ENCODE measurements at places on chromosomes 1 and 21.

- DNase-seq: no peak
These were observed 14.6 kb upstream of the ACBD3 start for GRCh38 chr1:226201029-226201593.

DNA sequence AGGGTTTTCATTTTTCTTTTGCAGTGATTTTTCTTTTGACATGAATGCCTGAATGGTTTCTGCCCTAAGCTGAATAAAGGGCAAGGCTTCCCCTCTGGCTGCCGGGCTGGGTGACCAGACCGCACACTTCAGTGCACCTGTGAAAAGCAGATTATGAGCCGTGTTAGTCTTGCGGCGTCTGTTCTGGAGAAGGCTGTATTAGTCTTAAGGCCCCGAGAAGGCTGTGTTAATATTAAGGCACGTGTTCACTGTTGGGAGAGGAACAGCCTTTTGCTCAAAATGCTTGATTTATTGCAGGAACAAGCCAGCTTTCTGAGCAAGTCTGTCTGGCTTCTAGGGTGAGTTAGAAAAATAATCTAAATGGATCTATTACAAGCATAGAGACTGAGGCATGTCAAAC is 54.7 kb upstream of the DNAH14 start:
- DNase-seq: no peak

DNA sequence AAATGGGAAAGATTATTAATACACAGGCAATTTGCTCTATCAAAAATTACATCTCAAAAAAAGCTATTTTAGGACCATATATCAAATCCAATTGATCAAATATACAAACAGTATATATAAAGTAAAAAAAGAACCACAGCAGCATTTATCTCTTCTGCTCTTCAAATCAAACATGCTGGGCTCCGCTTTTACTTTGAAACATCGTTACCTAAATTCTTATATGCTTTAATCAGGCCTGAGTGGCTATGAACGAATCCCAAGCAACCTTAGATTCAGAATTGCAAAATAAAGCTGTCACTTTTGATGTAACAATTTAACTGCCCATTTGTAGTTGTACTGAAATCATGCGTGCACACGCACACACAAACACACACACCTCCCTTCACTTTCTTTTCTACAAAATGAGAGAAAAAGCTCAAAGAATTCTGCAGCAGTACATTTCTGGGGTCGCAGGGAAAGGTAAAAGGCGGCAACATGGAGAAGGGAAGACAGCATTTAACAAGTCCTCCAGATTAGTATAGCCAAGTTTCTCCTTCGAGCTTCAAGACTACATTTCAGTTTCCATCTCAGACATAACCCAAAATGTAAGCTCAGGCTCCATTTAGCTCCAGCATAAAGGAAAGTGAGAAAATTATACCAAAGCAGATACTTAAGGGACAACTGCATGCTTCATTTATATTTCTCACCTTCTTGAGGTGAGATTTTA is 92.2 kb upstream of the TTC39A start:
- no peak for DNase-seq

DNA sequence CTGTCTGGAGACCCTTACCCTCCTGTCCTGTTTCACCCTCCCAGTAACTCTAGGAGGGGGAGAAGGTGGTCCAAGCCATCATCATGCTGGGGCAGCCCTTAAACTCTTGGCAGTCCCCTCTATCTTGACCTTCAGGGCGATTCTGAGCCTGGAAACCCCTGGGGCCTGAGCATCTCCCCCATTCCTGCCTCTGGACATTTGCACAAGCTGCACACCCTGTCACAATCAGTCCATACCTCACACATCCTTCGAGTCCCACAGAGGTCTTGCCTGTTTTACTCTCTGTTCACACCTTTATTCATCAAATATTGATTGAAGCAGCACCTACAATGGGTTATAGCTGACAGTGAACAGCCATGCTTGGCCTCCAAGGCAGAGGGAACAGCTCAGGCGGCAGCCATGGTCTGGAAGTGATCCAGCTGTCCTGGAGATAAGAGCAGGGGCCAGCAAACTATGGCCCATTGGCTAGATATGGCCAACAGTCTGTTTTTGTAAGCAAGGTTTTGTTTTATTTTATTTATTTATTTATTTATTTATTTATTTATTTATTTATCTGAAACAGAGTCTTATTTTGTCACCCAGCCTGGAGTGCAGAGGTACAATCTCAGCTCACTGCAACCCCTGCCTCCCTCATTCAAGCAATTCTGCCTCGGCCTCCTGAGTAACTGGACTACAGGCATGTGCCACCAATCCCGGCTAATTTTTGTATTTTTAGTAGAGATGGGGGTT is 7.1 kb upstream of the FAM131C start:
- peak; percentile 18 for DNase-seq

DNA sequence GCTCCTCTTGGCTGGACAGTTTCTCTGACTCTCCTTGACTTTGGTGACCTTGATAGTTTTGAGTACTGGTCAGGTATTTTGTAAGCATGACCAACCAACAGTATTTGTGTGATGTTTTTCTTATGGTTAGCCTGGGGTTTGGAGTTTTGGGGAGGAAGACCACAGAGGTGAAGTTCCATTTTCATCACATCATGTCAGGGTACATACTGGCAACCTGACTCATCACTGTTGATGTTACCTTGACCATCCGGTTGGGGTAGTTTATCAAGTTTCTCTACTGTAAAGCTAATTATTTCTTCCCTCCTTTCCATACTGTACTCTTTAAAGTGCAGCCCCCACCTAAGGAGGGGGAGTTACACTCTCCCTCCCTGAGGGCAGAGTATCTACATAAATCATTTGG is 13.4 kb downstream of the OSCP1 start:
- no peak for DNase-seq

DNA sequence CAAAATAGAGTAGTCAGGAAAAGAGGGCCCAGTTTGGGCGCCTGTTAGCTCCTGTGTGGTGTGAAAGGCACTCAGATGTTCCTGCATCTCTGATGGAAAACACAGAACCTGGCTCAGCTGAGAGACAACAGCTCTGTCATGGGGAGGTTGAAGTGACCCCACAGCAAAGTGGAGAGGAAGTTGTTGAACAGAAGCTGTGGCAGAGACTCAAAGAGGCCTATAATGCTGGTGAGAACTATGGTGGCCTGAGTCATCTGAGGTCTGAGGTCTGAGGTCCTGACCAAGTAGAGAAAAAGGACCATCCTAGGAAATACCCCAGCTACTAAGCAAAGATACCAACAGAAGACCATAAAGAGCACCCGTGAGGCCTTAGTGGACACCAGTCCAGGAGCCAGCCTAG is 45.6 kb upstream of the JAK1 start:
- no peak for DNase-seq

DNA sequence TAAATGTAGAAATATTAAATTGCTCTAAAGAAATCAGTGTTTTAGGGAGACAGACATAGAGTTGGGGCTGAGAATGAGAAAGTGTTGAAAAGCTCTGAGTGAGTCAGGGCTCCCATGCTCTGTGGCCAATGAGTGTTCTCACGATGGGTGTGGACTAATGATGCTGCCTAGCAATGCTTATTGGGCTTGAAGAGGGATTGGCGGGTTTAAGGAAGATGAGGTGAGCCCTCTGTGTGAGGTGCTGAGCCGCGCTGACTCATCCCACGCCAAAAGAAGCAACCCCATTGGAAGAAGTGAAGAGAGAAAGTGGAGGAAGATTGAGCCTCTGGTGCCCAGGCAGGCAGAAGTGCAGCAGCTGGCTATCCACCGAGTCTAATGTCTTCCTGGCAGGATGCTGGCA is 65.1 kb upstream of the DPT start:
- DNase-seq: no peak

DNA sequence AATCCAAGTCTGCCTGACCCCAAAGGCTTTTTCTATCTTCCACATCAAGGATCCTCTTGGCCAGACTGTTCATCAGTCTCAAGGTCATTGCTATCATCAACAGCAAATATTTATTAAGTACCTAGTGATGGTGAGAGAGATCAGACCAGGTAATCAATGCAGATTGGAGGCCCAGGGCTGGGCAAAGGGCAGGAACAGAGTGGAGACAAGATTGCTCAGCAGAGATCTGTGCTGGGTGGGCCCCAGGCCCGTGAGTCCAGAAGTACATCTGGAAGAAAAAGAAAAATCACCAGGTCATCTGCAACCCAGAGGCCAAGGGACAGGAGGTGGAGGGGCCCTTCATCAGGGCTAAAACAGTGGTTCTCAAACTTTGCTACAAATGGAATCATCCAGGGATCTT is 10.1 kb upstream of the PAQR7 start:
- no peak for DNase-seq

DNA sequence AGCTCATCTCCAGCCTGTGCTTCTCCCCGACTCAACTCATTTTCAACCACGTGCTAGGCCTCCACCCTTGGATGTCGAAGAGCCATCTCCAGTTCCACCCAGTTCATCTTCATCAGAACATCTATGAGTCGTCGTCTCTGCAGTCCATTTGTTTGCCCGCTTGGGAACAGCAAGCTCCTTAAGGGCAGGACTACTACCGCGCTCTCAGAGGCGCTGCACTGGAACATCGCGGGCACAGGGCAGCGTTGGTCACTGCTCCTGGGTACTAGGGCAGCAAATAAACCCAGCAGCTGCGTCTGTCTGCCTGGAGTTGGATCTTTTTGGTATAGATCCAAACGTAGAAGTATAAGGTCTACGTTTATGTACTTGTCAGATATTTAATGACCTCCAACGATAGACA is 478 bp upstream of the PRDM2 start:
- DNase-seq: no peak

DNA sequence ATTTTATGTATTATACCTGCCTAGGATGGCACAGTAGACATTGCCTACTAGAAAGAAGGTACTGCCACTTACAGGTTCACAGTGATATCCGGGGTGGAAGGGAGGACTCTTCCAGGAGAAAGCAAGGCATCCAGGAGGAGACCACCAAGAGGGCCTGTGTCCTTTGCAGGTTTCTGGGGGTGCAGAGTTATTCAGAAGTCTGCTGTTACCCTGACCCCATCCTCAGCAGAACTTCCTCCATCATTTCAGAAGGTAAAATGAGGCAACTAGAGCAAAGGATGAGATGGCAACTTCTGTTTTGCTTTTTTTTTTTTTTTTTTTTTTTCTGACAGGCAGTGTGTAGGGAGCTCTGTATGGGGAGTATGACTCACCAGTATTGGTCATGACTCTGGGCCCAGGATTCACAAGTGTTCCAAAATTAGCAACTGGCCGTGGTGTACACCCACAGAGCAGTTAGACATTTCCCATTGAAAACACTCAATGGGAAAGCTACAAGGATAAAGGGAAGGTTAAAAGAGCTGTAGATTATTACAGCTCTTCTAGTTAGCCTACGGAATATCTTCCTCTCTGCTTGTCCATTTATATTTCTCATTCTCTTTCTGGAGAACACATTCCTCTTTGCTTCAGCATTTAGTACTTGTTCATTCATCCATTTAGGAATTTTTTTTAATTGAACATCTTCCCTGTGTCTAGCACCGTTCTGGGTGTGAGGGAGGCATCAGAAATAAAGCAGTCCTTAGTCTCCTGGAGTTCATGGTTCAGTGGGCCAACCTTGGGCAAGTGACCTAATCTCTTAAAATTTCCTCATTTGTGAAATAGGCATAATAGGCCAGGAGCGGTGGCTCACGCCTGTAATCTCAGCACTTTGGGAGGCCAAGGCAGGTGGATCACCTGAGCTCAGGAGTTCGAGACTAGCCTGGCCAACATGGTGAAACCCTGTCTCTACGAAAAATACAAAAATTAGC is 50.5 kb upstream of the PPP2R5A start:
- no peak for DNase-seq

All from CD8-positive, alpha-beta memory T cell (primary cell).